ENCODE measurements at places on chromosomes 11 and 22.

GRCh38 chr11:97019754-97020153 lies 629.9 kb downstream of the JRKL start:
- DNase-seq = no peak

DNA sequence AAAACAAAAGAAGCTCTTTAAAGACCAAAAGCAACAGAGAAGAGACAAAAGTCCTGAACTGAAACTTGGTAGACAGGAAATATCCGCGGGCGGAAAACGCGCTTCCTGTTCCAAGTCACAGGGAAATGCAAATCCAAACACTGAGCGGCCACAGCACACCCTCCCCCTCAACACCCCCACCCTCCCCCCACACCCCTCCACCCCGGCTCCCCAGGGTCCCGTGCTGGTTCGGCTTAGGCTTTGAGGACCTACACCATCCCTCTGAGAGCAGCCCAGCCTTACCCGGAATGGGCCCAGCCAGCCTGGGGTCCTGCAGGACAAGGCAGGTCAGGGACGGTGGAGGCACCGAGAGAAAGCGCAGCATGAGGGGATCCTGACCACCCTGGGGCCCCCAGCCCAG lies 160.4 kb downstream of the BRD1 start:
- no peak for DNase-seq

- no peak for DNase-seq
Measured at GRCh38 chr11:115700496-115700895, 196.3 kb upstream of the CADM1 start.

GRCh38 chr22:41347066-41347859 lies 34.5 kb upstream of the TEF start:
- no peak for DNase-seq

DNA sequence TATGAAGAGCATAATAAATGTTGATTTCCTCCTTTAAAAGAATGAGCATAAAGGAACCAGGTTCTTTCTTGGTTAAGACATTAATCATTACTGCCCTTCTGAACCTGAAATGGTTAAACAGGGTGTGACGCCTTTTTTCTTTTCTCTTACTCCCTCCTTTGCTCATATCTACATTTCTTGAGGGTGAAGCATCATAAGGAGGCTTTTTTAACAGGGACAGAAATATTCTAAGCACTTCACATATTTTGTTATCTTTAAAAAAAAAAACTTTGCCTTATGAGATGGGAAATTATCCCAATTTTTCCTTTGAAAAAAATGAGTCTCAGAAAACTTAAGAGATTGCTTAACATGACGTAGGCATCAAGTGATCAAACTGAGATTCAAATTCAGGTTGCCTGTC lies 1036.3 kb upstream of the TENM4 start:
- DNase-seq = no peak

DNA sequence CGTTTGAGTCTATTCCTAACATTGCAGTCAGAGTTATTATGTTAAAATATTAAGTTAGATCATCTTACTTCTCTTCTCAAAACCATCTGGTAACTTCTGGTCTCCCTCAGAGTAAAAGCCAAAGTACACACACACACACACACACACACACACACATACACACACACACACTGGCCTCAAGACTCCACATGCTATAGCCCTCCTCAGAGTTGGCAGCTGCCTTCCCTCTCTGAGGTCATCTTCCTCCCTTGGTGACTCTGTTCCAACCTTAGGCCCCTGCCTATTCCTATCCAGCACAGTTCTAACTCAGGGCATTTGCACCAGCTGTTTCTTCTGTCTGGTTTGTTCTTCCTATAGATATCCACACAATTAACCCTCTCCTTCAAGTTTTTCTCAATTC lies 272.0 kb upstream of the SESN3 start:
- DNase-seq = peak; percentile 71

DNA sequence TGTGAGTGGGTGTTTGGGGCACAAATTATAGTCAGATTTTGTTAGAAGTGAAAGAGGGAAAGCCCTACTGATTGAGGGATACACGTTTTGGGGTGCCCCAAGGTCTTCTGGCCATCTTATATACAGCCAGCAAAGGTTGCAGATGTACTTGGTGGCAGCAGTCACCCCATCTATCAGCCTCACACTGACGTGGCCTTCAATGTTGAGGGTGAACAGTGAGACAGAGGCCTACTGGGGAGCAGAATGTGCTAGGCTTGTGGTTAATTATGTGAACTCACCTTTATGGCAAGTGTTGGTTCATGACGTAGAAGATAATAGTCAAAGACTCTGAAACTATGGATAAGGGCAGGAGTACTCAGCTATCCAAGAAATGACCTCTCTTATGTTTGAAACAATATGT lies 121.2 kb downstream of the TRIM44 start:
- DNase-seq = no peak

DNA sequence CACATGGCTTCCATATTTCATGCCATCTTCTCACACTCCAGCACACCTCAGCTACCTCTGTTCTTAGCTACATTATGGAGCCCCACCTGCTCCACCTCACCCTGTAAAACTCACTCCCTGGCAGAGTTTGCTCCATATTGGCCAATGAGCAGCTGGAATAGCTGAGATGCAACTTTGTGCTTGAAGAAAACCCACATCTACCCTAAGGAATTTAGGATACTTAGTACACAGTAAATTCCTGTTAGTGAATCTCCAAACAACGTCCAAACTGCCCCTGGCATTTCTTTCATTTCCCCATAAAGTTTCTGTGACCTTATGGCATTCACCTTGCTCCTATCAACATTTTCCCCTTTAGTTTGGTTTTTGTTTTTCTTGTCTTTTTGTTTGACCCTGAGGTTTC lies 2.2 kb upstream of the VWCE start:
- DNase-seq = no peak

DNA sequence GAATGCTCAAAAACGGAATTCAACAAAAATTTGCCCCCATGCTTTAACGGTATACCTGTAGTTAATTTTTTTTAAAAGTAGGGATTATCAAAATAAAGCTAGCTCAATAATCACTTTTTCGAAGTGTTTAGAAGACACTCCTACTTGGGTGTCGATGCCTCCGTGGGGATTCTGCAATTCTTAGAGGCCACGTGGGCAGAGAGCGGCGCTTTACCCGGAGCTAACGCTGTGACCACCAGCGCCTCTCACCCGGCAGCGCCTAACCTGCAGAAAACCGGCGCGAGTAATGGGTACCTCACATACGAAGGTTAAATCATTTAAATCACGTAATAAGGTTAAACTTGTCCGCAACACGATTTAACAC lies 583 bp downstream of the TAF1D start:
- DNase-seq = peak; percentile 73

- DNase-seq = peak; percentile 24
Measured at GRCh38 chr11:83574519-83574918, 288.4 kb upstream of the CCDC90B start.

DNA sequence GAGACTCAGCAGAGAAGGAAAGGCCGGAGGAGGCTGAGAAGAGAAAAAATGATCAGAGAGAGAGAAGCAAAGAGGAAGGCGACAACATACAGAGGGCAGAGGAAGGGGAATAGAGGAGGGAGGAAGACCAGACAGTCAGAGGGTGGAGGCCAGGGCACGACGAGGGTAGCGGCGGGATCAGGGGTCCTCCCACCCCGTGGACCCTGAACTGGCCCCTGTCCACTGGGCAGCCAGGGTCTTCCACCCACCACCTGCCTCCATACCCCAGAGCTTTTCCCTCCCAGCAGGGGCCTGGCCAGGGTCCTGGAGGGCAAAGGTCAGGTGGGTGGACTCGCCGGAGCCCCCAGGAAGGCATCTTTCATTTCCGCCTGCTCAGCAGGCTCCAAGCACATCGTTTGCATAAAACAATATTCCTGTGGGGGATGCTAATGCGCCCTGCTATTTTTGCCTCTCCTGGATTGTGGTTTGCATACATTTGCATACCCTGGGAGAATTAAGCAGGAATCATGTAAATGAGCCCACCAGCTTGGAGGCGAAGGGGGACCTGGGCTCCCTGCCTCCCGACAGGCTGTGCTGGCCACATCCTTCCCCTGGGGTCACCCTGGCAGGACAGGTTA lies 394.1 kb downstream of the MN1 start:
- peak; percentile 15 for DNase-seq

GRCh38 chr11:105162506-105162905 lies 22.9 kb upstream of the CARD18 start:
- DNase-seq = no peak

GRCh38 chr11:26706181-26706580 lies 15.7 kb downstream of the SLC5A12 start:
- no peak for DNase-seq

DNA sequence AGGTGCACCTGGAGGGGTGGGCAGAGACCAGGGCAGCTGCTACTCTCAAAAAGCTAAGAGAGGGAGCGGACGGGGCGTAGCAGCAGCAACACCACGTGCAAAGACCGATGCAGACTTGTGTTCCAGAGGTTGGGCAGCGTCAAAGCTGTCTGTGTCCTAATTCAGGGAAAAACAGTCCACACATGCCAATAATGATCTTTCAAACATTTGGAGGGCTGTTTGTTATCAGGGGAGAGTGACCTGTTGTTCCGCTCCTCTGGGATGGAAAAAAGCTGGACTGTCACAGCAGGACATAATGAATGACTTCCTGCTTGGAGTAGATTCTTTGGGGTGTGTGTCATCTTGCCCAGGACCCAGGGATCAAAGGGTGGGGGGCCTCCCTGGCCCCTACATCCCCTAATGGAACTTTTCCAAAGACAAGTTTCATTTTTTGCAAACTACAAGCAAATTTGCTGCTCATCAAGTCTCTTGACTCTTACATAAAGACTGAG lies 6.2 kb upstream of the FBLN1 start:
- DNase-seq = no peak

GRCh38 chr11:115930886-115931547 lies 426.8 kb upstream of the CADM1 start:
- DNase-seq = no peak

- DNase-seq = no peak
Measured at GRCh38 chr11:81377418-81377817, 1356.2 kb downstream of the FAM181B start.

- no peak for DNase-seq
Measured at GRCh38 chr22:37065180-37065579, 13.6 kb downstream of the KCTD17 start.

DNA sequence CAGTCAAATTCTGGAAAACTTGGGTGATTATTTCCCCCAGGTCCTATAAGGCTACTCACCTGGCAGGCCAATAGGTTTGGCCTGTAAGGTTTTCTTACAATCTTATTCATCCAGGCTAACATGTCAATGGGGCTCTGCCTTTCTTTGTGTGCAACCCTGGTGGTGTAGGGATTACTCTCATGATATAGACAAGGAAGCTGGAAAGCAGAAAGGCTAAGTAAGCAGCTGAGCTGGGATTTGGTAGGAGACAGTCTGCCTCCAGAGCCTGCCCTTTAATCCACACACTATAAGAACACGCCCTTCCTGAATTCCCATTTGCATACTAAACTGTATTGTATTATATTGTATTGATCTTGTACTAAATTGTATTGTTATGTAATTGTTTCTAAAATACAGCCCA lies 373.3 kb upstream of the CCDC90B start:
- DNase-seq = no peak

- no peak for DNase-seq
Measured at GRCh38 chr11:70144262-70144661, 58.8 kb upstream of the FADD start.

GRCh38 chr11:128498721-128499245 lies 88.6 kb downstream of the ETS1 start:
- peak; percentile 71 for DNase-seq

DNA sequence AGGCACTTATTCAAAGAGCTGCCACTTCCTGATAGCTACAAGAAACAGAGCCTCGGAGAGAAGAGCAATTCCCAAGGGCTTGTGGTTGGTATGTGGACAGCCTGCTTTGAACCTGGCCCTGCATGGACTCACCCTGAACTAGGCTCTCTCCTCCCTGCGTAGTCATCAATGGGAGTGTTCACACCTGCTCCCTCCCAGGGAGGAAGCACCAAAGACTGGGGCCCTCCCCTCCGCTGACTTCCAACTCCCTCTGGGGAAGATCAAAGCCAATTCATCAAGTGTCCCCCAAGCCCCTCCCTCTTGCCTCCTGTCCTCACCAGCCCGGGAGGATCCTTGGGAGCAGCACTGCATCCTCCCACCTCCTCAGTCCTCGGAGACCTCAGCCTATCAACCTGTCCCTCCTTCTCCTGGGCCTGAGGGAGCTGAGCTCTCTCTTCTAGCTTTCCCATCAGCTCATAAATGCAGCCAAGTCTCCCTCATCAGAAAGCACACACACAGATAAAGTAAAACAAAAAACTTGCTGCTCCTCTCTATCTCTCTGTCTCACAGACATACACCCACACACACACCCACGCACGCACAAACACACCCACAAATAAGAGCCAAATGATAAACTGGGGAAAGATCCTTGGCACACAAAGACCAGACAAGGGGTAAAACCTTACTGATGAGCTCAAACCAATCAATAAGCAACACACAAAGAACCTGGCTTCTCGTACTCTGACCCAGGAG lies 3.3 kb downstream of the A4GALT start:
- no peak for DNase-seq

DNA sequence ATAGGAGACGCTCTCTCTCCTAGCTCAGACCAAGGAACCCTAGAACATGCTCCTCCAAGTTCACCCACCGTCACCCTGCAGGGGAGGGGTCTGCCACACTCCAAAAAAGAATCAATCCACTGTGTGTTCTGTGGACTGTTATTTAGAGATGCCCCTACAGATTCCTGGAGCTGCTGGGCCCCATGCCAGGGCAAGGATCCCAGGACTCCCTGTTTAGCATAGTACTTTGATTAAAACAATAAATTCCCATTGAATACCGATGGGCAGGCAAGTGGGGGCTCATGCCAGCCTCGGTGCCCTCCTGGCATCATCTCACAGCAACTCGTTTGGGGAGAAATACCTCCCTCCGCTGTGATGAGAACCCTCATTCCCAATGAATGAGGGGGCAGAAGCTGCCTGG lies 247.5 kb downstream of the ST3GAL4 start:
- DNase-seq = no peak

DNA sequence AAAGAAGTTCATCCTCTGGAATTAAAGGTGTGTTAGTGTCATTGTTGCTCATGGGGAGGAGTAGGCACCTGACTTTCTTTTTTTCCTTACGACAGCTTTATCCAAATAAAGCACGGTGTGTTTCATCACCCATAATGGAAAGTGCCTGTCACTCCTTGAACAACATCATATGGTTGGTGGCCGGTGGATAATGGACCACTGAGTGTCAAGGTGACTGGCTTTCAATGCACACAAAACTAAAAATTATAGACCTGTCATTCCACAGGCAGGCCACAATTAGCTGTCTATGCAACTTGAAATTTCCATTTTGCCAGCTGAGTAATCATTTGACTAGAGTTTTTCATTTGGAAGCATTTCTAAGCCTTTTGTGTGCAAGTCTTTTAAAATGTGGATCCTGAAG lies 45.0 kb upstream of the MPPED2 start:
- DNase-seq = no peak

DNA sequence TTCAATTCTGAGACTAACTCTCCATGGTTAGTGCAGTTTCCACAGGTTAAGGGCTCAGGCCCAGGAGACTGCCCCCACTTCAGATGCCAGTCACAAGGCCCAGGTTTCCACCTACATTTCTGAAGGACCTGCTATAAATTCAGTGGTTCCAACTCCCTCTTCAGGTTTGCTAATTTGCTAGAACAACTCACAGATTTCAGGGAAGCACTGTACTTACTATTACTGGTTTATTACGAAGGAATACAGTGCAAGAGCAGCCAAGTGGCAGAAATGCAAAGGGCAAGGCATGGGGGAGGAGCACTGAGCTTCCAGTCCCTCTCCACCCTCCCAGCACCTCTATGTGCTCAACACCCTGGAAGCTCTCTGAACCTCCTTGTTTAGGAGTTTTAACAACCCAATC lies 39.3 kb upstream of the SPON1 start:
- no peak for DNase-seq
